ENCODE measurements at places on chromosomes 3 and 15.
A peak's percentile ranks its signal among the peaks of the same experiment; 100 is the strongest.

DNA sequence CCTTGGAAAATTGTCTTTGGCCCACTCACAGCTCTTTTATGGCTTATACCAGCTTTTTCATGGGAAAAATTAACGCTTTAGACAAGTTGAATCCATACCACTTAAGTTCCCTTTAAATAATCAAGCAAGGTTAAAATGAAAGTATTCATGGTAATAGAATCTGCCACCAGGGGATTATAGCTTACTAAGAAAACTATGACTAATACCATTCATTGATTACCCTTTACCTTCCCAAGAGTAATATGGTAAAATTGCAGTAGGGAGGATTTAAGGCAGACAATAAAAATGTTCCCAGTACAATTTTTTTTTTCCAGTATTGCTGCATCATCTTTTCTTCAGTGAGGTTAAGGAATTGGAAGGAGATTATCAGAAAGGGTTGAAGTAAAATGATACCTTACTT is 641.1 kb upstream of the NAALADL2 start:
- no peak for DNase-seq

DNA sequence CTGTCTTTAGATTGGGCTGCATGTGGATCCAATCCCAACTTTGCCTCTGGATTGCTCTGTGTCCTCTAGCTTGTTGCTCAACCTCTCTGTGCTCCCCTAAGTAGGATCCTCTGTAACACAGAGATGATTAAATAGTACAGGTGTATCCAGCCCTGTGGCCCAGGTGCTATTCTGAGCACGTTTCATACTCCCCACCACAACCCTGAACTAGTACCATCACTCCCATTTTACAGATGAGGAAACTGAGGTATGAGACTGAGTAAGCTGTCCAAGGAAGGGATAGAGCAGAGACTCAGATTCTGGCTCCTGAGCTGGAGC is 7.2 kb downstream of the ISG20 start:
- no peak for DNase-seq

DNA sequence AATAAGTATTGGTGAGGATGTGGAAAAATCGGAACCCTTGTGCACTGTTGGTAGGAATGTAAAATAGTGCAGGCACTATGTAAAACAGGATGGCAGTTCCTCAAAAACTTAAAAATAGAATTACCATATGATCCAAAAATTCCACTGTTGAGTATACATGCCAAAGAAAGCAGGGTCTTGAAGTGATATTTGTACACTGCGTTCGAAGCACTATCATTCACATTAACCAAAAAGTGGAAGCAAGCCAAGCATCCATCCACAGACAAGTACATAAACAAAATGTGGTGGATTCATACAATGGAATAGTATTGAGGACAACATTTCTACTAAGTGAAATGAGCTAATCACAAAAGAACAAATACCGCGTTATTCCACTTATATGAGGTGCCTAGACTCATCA is 200.7 kb downstream of the TJP1 start:
- DNase-seq, result no peak

- DNase-seq, result no peak
Observed at GRCh38 chr3:75329476-75330097, 334.5 kb upstream of the FRG2C start.

DNA sequence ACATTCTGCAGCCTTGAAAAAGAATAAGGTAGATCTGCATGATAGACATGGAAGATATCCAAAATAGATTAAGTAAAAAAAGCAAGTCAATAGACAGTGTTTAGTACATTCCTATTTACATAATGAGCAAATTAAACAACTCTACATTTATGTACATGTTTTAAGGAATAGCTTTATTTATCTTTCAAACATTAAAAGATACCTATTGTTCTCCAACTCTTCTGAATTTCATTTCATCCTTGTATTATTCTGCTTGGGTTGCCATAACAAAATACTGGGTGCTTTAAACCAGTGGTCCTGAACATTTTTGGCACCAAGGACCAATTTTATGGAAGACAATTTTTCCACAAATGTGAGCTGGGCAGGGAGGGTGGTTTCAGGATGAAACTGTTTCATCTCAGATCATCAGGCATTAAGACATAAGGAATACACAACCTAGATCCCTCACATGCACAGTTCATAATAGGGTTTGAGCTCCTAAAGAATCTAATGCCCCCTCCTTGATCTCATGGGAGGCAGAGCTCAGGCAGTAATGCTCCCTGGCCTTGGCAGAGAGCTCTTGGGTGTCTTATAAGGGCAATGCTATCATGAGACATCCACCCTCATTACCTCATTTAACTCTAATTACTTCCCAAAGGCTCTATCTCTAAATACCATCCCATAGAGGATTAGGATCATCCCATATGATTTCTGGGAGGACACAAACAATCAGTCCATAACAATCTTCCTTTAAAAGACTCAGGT is 6.8 kb upstream of the KATNBL1 start:
- DNase-seq, result no peak

DNA sequence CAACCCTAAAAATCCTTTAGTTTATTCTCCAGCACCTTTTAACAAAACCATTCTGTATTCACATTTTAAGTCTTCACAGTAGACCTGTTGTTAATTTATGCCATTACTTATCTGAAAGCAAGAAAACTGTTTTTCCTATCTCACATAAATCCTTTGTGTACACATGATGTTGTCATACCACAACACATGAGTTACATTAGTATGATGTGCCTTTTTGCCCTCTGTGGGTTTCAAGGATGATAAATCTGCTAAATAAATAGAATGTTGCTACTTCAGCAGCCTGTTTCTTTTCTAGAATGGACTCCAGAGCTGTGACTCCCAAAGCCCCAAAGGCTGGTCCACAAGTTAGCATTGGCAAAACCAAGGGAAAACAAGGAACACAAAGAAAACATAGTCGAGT is 151.6 kb downstream of the SERPINI1 start:
- DNase-seq, result no peak

DNA sequence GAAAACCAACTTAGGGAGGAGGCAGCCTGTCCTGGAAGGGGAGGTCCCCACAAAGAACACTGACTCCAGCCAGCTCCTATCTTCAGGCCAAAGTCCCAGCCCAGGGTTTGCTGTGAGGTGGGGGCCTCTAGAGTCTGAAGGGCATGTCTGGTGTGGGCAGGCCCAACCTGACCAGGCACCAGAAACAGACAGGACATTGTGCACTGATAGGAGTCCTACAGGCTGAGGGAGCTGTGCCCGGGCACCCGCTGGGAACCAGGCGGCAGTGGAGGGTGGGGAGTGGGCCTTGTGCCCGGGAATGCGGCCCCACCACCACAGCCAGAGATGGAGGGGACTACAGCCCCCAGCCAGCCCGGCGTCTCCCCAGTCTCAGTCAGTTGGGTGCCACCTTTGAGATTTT is 161.4 kb downstream of the WNT7A start:
- DNase-seq, result no peak

- DNase-seq, result no peak
Observed at GRCh38 chr3:112261742-112262141, 32.3 kb downstream of the SLC9C1 start.

DNA sequence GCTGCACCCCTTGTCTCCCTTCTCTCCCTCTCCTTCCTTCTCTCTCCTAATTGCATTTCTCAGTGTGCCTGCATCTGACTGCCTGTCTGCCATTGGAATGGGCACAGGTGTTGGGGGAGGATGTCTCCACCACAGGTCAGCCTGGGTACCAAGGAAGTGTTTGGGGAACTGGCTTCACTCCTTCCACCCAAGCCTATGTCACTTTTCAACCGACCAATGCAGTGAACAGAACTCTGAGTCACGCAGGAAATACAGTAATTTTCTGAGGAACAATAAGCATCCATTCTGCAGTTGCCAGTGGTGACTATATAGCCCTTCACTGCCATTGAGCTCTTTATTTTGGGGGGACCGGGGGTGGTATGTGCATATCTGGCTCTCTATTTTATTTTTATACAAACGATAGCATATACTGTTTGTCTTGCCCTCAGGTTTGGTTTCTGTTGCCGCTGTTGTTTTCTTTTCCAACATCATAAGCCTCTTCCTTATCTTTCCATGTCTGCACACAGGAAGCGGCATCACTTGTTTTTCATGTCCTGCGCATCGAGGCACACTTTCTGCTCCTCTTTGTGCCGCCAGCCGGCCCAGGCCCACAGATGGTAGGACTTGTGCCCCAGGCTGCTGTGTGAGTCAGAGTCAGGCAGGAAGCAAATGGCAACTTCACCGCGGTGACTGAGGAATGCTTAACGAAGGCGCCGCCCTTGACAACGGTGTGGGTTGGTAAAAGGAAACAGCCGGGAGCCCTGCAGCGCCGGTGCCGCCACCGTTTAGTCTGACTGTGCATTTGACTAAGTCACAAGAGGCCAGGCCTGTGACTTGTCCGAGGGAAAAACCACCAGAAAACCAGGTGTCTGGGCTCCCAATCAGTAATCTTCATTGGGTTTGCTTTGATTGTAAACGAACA is 21.1 kb upstream of the CDCP1 start:
- DNase-seq, result peak; percentile 86

GRCh38 chr3:39540162-39540921 is 72.9 kb downstream of the MOBP start:
- DNase-seq, result no peak

GRCh38 chr15:59594493-59594942 is 17.1 kb upstream of the GCNT3 start:
- no peak for DNase-seq

DNA sequence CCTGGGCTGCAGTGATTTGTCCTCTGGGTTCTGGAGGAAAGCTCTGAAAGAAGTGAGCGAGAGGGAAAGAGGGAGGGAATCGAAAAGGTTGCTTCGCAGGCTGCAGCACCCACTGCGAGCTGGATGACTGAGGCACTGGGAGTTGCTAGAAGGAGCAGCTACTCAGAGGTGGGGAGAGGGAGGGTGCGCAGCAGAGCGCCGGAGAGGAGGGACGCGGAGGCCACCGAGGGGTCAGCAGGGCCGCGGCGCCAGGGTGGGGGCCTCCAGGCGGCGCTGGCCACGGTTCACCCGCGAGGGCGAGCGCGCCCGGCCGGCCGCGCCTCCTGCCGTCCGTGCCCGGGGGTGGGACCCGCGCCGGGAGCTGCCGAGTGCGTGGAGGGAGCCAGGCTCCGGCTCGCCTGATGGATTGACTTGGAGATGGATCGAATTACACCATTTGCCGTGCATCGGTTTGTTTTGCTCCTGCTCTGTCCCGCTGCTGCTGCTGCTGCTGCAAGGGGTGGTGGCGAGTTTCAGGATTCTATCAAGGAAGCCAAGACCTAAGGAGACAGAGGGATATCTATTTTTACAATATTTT is at the start of gene SEMA6D:
SEMA6D (plus strand) TSS at position 470 of the 577 bp plus-strand sequence. CDS start 42,294 bp downstream, outside the sequence.
- no peak for DNase-seq

DNA sequence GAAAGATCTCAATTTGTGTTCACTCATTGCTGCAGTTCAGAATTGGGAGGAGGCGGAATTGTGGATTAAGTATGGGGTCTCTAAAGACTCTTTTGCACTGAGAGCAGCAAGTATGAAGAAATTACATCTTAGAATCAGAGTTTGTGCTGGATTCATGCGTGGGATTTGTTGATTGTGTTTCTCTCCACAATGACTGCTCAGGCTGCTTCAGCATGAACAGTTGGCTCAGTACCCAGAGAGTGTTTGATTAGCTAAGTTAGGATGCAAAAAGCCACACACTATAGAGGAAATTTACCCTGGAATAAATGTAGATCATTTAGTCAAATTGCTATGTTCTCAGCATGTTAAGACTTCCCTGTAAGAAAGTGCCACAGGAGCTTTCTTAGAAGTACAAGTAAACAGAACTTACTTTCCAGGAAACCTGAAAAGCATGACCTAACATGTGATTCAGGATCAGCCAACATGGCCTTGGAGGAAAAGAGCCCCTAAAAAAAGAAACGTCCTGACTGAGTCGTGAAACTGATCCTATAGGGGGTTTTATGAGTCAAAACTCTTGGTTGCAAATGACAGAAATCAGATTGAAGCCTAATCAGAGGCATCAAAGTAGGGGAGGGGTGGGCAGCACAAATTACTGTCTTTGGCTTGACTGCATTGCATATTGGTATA is 32.6 kb downstream of the HHLA2 start:
- no peak for DNase-seq

- no peak for DNase-seq
Observed at GRCh38 chr3:61005591-61005990, 245.7 kb downstream of the FHIT start.

DNA sequence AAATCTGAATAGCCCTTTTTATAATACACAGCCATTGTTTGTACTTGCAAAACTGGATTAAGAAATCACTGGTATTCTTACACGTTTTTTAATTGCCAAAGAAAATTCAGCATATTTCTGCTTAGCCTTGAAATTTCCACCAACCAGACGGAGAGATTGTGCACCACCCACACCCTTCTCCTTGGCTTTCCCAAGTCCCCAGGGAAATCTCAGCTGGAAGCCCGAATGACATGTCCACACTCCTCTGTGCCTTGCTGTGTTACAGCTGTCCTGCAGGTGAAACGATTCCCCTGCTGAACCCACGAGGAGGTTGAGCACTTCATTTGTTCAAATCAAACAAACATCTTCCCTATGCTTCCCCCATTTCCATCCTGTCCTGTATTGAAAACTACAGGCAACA is 49.6 kb upstream of the PPARG start:
- no peak for DNase-seq

- no peak for DNase-seq
Observed at GRCh38 chr3:4995500-4996053, 16.3 kb downstream of the BHLHE40 start.

GRCh38 chr3:126731044-126731443 is 27.0 kb downstream of the CHCHD6 start:
- no peak for DNase-seq

DNA sequence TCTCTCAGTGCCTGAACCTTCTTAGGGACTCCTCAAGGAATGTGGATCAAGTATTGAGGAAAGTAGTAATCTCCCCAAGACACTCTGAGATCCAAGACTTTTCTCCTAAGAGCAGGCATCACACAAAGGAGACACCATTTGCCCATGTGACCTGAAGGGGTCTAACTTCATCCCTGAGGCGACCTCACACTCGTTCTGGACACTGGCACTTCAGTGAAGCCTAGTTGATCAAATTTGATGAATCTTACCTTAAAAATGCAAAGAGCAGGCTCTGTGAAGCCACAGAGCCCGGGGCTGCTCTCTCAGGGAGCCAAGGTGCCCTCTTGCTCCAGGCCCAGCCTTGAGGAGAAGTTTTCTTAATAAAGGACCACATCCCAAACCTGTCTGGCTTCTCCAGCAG is 64.3 kb downstream of the SCN11A start:
- DNase-seq, result no peak

DNA sequence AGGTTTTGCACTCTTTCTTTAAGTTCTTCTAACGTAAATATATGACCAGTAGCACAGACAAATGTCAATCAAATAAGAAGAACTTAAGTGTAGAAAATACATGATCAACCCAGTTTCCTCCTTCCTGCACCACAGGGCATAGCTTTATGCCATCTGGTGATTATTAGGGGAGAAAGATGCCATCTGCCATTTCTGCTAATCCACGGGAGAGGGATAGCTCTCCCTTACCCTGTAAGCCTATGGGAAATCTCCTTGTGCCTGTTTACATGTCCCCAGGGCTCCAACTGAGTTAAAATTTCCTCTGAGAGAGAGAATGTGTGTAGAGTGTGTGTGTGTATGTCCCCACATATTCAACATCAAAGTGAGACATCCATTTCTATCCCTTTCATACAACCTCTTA is 135.9 kb downstream of the RSL24D1 start:
- DNase-seq, result no peak

- DNase-seq, result no peak
Observed at GRCh38 chr3:118526758-118527513, 507.7 kb downstream of the IGSF11 start.

Measured in activated CD4-positive, alpha-beta T cell treated with anti-CD3 and anti-CD28 coated beads, Interleukin-2, amount 50 U/mL, for 4 hours (primary cell).